ENCODE measurements at places on chromosomes 11 and 22.

GRCh38 chr11:21612326-21612725 is 580.6 kb upstream of the ANO5 start:
- DNase-seq, result no peak

GRCh38 chr11:111602865-111603610 is 789 bp downstream of the SIK2 start:
- peak; percentile 19 for DNase-seq

DNA sequence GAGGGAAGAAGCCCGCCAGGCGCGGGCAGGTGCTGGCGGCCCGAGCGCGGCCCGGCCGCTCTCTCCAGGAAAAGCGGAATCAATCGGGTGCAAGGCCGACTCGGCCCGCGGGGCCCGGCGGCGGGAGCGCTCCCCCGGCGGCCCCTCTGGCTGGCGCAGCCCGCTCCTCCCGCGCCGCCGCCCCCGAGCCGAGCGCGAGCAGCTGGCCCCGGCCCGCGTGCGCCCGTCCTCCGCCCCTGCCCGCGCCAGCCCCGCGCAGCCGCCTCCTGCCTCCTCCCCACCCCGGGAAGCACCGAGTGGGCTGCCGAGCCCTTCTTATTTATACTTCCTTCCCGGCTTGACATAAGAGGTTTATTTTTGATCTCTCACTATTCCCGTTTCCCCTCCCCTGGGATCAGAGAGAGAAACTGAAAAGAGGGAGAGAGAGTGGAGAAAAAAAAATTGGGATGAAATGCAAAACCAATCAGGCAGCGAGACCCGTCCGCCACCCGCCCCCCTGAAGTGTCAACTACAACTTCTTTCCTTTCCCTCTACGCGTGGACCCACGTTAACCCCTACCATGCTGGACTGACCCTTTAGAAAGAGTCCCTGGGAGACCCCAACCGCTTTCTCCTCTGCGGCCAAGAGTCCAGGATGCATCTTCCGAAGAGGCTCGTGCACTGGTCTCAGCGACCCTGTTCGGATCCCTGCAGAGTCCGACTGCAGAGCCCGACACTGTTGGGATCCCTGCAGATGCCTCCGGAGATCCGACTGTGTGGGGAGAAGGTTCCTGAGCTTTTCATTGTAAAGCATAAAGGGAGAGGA is at the start of gene ADAMTS8:
ADAMTS8 (minus strand) TSS at position 294 of the 804 bp plus-strand sequence. CDS start 323 bp downstream, outside the sequence.
- no peak for DNase-seq

DNA sequence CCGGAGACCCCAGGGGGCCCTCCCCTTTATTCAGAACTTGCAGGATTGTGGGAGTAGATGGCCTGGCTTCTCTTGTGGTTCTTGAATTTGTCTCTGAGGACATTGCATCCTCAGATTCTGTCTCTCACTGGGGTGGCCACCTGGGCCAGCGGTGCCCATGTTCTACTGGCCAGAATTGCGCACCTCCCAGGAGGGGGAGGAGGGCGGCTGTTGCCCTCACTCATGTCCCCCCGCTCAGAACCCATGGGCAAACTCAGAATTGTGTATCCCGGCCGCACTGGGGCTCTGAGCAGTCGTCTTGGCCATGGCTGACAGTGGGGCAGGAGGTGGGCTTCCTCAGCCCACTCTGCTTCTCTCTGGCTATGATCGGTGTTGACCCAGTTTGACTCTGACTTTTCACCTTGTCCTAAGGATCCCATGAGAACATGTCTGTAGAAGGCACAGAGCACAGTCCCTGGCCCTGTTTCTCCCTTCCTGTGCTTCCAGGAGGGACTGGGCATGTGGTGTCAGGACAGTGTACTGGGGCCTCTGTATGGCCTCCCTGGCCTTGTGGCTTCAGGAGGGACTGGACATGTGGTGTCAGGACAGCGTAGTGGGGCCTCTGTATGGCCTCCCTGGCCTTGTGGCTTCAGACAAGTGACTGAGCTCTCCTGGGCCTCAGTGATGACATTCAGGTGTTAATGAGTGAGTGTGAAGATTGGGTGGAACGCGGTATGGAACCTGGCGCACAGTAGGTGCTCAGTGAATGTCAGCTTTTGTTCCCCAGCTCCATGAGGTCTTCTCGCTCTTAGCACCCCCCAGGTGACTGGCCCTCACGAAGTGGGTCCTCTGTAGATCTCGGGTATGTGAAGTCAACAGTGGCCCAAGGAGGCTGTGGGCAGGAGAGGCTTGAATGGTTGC is 99.3 kb downstream of the TBC1D22A start:
- DNase-seq, result no peak

DNA sequence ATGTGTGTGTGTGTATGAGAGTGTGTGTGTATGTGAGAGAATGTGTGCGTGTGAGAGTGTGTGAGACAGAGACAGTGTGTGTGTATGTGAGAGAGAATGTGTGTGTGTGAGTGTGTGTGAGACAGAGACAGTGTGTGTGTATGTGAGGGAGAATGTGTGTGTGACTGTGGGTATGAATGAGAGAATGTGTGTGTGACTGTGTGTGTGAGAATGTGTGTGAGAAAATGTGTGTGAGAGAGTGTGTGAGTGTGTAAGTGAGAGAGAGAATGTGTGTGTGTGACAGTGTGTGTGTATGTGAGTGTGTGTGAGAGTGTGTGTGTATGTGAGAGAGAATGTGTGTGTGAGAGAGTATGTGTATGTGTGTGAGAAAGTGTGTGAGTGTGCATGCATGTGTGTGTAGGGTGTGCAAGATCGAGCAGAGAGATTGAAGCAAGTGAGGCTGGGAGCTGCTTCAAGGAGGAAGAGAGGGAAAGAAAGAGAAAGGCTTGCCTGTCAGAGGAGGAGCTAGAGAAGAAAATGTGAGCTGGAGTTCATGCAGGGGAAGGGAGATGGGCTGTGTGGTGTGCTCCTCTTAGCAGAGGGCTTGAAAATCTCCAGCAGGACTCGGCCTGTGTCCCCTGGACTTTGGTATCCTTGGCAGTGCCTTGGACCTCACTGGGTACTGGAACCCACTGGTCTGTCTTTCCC is 27.7 kb upstream of the TP53I11 start:
- DNase-seq, result no peak

DNA sequence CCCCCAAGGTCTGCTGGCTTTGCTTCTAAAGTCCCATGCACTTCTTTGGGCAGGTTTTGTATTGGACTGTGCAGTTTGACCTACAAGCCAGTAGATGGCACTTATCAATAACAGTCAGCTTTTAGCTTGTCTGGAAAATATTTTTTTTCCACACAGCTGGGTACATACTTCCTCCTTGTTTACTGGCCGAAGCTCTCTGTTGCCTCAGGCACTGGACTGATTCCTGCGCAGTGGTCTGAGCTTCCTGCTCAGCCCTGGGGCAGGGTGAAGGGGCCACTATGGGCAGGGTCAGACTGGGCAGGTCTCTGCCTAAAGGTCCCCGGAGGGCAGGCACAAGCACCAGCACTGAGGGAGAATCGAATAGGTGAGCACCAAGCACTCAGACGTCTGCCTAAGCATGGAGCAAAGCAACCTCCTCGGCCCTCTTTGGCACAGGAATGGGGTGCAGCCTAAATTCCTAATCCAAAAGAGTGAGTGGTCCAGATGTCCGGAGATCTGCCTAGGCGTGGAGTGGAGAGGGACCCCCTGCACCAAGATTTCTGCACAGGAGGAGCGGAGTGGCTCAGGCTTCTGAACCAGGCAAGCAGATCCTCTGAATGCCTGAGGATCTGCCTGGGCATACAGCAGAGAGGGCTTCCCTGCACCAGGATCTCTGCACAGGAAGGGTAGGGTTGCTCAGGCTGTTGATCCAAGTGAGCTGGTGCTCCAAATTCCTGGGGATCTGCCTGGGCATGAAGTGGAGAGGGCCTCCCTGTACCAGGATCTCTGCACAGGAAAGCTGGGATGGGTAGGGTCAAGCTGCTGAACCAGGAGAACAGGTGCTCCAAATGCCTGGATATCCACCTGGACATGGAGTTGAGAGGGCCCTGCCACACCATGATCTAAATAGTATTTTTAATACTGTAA is 105.9 kb upstream of the C11orf58 start:
- DNase-seq, result peak; percentile 35

DNA sequence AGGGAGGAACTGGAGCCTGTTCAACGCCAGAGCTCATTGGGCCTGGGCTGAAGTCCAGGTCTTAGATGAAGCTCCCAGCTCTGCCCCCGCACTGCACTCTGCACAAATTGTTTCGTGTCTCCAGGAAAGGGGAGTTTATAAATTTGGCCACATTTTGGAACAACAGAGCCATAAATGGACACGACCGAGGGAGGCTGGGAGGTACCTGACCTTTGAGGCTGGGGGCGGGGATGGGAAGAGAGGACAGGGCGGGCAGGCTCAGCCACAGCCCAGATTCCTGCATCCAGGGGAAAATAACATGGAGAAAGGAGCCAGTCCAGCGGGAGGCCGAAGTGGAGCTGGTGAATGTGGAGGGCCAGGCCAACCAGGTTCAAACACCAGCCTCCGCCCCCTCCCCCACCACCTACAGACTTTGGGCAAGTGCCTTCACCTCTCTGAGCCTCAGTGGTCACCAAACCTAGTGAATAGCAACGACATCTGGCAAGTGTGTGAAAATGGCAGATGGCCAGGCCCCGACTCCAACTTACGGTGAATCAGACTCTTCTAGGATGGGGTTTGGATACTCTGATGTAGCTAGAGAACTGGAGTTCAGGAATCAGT is 36.8 kb upstream of the SMTN start:
- DNase-seq, result no peak

GRCh38 chr11:108983636-108984420 is 319.0 kb downstream of the DDX10 start:
- DNase-seq, result no peak

GRCh38 chr11:115751243-115752015 is 247.2 kb upstream of the CADM1 start:
- no peak for DNase-seq

DNA sequence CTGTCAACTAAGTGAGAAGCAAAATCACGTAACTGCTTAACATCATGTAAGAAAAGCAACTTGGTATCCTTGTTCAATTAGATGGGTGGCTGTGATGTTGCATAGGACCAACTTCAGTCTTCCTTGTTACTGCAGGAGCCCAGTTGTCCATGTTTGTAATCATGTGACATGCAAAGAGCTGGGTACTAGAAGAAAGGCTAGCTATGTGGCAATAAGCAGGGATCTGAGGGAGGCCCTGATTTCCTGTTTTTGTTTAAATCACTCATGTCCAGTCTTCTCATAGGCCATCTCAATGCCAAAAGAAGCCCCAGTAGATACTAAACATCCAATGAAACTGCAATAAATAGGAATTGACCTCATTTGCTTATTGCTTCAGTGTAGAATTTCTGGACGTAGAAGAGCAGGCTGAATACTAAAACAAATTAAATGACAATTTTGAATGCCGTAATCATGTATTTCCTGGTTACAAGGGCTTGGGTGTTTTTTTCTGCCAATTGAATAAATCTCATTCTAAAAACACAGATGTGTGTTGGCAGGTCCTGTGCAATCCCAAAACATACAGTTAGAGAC is 140.8 kb upstream of the ARHGAP20 start:
- no peak for DNase-seq

GRCh38 chr22:42419243-42419881 is 12.8 kb downstream of the NFAM1 start:
- DNase-seq, result no peak

- no peak for DNase-seq
These were observed 1.7 kb downstream of the MMP11 start for GRCh38 chr22:23774114-23774921.

GRCh38 chr11:88360141-88360540 is 22.6 kb upstream of the CTSC start:
- DNase-seq, result no peak

DNA sequence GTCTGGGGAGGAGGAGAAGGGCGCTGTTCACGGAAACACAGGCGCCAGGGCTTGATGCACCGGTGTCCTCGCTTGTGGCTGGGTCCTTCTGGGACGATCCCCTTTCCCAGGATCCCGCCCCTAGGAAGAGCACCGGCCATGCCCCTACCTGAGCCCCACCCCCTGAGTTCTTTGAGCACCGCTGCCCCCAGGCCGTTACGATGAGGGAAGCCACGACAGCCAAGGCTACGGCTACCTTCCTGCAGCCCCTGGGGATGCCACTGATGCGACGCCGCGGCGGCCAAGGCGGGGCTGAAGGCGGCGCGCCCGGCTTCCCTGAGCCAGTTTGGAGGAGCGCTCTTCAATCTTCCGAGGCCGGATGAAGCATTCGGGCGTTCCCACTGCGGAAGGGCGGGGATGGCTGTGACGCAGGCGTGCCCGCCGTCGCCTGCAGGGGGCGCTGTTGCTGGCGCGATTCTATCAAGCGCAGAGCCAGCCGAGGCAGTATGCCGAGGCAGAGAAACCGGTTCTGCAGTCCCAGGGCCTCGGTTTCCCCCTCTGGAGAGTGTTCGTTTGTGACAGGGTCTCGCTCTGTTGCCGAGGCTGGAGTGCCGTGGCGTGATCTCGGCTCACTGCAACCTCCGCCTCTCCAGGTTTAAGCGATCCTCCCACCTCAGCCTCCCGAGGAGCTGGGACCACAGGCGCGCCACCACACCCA is 9.7 kb upstream of the NEFH start:
- DNase-seq, result no peak

DNA sequence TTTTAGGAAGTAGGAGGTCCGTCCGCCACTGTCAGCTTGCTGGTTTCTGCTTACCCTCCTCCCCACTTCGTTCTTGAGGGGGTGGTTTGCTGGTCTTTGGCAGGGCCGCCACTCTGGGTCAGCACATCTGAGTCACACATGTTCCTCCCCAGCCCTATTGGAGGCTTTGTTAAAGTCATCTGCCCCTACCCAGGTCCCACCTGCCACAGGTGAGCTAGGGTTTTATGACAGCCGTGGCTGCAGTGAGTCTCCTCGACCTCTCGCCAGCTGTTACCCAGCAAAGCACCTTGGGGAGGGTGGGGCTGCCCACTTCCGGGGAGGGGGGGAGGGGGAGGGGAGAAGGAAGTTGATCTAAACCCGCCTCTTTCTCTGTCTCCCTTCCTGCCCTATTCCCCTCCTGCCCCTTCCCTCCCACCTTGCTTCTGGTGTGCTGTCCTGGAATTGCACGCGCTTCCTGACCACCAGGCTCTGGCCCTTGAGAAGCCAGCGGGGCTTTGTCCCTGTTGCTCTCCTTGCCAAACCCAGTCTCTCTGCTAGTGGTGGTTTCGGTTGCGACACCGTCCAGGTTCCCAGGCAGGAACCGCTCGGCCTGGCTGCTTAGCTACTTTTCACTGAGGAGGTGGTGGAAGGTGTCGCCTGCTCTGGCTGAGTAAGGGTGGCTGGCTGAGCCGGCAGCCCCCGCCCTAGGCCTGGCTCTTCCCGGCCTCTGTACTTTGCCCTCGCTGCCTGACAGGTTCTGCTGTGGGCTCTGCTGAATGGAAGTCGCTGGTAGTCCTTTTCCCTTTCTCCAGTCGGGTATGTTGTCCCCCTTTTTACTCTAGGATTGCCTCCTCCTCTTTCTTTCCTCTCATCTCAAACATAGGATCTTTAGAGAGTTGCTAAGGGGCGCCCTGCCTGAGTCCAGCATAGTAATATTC is 28.5 kb downstream of the RCOR2 start:
- peak; percentile 25 for DNase-seq

GRCh38 chr22:50436841-50437341 is 37.9 kb downstream of the SBF1 start:
- DNase-seq, result no peak

- DNase-seq, result peak; percentile 82
These were observed at the start of gene ATP5MG for GRCh38 chr11:118401151-118401879. Gene ATP5MG (plus strand): TSS chr11:118401606. CDS start chr11:118401666, 60 bp downstream.

DNA sequence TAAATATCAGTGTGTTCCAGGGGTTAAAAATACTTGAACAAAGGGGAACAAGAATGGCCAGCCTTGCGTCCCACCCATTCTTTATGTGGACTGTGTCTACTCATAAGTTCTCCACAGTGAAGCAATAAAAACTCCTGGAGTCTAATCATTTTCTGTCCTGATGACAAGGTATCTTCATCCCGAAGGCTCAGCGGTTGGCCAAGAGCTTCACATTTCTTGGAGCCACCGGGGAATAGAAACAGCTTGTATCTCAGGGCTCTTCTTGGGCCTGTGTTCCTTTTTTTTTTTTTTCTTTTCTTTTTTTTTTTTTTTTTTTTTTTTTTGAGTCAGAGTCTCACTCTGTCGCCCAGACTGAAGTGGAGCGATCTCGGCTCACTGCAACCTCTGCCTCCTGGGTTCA is 36.8 kb upstream of the ADORA2A start:
- DNase-seq, result no peak
